Jurkat, Clone E6-1 (cell line): ENCODE measurements at places on chromosomes 4 and X.
A peak's percentile ranks its signal among the peaks of the same experiment; 100 is the strongest.

DNA sequence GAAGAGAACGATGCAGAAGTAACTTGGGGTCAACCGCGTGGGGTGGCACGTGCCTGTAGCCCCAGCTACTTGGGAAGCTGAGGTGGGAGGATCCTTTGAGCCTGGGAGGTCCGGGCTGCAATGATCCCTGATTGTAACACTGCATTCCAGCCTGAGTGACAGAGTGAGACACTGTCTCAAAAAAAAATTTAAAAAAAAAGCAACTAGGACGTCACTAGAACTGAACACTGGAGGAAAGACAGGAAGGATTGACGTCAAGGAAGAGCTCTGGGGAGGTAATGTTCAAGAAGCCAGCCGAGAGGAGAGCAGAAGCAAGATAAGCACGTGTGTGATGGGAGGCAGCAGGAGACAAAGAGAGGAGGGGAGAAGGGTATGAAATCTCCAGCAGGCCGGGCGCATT, 28.7 kb downstream of the S100G start:
- no peak for DNase-seq

- DNase-seq = no peak
Measured at GRCh38 chrX:139759637-139760036, 51.7 kb upstream of the MCF2 start.

- DNase-seq = no peak
Measured at GRCh38 chr4:154189346-154189745, 302.3 kb downstream of the DCHS2 start.

GRCh38 chrX:15114743-15115566, 154.9 kb downstream of the ASB9 start:
- no peak for DNase-seq

DNA sequence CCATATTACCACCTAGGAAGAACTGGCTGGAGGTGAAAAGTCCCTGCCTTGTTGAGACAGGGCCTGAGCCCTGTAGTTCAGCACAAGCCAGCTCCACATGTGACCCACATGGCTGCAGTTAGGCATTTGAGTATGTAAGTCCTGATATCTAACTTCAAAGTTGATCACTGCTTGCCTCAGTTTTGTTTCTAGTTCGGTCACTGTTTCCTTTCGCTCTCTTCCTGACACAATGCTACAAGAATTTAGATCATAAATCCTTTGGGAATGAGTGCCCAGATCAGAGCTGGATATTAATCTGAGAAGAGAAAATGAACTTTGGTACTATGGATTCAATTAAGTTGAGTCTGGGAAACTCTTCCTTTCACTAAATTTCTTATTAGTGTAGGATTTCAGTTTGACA, 48.4 kb downstream of the AKAP4 start:
- DNase-seq = no peak

GRCh38 chr4:94399277-94399676, 52.5 kb upstream of the PDLIM5 start:
- no peak for DNase-seq

GRCh38 chr4:89371614-89372013, 64.0 kb upstream of the GPRIN3 start:
- DNase-seq = no peak

GRCh38 chr4:74920704-74921103, 12.2 kb upstream of the PARM1 start:
- no peak for DNase-seq

GRCh38 chr4:25856756-25857155, 6.0 kb downstream of the SEL1L3 start:
- DNase-seq = no peak

DNA sequence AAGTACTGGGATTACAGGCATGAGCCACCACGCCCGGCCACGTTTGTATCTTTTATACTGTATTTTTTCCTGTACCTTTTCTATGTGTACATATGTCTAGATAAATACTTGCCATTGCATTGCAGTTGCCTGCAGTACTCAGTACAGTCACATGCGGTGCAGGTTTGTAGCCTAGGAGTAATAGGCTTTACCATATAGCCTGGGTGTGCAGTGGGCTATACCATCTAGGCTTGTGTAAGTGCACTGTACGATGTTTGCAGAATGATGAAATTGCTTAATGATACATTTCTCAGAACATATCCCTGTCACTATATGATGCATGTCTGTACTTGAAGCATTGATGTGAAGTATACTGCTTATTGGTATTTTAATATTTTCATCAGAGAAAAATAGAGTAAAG, 115.4 kb upstream of the PUDP start:
- DNase-seq = no peak

- no peak for DNase-seq
Measured at GRCh38 chrX:55867708-55868107, 150.2 kb downstream of the RRAGB start.

DNA sequence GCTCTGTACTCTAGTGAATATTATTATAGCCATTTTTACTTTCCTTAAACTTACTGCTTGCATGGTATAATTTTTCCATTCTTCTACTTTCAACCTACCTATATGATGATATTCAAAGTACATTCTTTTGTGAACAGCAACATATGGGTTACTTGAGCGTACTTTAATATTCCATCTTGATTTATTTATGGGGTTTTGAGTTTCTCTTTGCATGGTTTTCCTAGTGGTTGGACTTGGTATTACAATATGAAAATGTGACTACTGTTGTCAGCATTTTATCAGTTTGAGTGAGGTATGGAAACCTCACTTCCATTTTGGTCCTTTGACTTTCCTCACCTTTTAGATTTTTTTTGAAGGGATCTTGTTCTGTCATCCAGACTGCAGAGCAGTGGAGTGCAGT, 35.9 kb downstream of the ADGRG4 start:
- DNase-seq = peak; percentile 4

- no peak for DNase-seq
Measured at GRCh38 chr4:151798678-151799416, 38.0 kb upstream of the GATB start.

- peak; percentile 49 for DNase-seq
Measured at GRCh38 chrX:155819966-155820491, 61.1 kb upstream of the VAMP7 start.

DNA sequence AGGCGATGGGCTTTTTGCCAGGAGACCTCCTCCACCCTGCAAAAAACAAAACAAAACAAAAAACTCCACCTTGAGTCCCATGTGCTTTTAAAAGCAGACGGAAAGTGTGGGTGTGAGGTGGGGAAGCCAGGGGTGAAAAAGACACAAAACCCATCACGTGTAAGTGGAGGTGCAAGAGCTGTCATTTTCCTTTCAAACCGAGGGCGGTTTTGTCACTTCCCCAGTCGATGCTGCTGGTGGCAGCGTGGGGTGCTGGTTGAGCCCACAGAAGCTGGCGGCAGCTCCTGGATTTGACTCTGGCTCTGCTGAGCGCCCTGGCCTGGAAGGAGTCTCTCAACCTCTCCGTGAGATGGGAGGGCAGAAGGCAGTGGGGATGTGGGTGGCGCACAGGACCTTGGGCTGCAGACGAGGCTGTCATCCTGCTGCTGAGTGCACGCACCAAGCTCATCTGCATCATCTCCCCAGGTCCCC, 110.0 kb downstream of the PSAPL1 start:
- peak; percentile 8 for DNase-seq

- no peak for DNase-seq
Measured at GRCh38 chr4:69122476-69122875, 26.2 kb downstream of the UGT2B7 start.

DNA sequence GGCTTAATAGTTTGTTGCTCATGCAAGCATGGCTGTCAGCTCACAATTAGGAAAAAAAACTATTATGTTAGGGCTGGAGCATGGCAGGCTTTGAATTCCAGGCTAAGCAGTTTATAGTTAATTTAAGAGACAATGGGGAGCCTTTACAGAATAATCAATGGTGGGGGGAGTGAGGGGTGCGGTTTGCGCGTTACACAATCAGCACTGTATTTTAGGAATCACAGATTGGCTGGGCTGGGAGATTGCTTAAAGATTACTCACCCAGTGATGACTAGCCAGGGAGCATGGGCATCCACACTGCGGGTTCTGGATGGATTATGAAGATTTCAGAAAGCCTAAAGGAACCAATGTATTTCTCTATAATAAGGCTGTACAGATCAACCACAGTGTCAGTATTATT, 186.6 kb downstream of the SOX3 start:
- DNase-seq = no peak

- DNase-seq = no peak
Measured at GRCh38 chr4:124483048-124483906, 229.3 kb downstream of the ANKRD50 start.

GRCh38 chrX:3445806-3446490, 99.5 kb upstream of the MXRA5 start:
- DNase-seq = no peak

DNA sequence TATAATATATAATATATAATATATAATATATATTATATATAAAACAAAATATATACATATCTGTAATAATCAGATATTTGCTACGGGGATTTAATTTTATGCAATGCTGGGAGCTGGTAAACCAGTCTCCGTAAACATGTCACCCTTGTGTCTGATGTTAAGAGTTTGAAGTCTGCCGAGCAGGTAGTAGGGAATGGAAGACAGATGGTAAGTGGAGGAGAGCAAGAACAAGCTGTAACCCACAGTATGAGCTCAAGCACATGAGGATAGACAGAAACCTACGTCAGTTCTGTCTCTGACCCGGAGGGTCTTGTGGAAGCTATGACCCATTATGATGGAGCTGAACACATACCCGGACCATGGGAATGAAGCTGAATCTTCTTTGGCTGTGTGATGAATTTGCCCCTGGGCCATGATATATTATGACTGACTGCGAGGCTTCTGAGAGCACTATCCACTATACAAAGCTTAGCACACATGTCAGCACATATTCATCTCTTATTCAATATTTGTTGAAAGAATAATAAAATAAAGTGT, 46.2 kb downstream of the TIGD2 start:
- DNase-seq = no peak

DNA sequence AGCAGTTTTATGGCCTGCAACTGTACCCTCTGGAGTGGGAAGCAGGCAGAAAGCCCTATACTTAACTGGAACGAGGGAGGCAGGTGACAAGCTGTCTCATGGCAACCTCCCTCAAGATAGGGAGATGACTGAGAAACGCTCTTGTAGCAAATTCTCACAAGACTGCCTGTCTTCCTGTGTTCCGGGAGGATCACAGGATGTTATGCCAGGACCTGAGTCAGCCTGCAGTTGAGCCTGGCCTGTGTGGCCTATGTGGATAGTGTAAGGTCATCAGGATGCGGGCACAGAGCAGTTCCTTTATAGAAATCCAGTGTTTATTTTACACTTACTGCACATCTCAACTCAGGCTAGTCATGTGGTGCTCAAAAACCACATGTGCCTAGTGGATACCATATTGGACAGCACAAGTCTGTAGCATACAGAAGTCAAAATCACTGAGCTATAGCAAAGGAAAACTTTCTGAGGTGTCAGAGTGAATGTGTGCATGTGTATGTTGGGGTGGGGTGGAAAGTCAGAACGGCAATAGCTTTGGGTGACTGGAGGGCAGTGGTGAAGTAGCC, 25.2 kb downstream of the TAF7L start:
- DNase-seq = no peak

DNA sequence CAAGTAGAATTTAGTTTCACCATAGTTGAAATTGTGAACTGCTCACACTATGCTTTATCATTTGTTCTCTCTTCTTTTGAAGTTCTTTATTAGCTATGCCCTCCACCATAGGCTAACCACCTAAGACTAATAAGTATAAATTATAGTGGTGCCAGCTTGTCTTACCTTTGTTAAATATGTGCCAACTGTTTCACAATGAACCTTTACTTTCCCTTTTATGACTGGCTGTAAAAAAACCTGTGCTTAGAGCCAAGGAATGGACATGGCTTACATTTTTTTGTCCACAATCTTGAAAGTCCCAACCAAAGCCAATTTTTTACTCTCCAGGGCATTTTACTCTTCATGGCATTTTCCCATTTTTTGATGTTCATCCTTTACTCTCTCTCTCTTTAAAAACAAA, 123.5 kb upstream of the LEF1 start:
- DNase-seq = no peak

DNA sequence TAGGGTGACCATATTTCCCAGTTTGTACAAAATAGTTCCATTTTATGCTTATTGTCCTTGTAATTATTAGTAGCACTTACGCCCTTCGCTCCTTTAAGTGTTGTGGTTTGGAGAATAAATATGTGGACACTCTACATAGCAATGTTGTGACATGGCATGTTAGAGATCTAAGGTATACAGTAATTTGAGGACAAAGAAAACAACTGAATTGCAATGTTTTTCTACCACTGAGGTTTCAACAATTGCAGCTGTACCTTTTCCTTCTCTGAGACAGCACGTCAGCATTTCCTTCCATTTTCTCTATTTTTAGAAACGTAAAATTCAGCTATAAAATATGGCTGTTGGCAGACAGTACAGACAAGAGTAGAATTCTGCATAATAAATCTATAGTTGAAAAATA, 323.1 kb downstream of the MAPK10 start:
- no peak for DNase-seq

DNA sequence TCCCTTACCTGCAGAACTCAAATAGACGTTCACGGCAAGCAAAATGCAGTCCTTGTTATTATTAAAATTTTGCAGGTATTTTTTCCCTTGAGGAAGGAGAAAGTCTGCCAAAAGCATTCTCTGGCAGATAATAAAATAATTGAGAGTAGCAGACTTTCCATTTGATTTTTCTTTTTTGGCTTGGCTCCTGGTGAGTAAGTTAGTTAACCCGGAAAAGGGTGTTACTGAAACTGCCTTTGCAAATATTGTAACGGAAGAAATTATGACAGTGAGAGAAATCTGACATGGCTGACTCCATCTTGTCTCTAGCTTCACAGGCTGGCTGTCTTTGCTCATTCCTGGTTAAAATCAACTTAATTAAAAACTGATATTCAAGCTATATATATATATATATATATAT, 100.5 kb downstream of the GPR143 start:
- no peak for DNase-seq

GRCh38 chr4:143498021-143498420, 15.5 kb upstream of the SMARCA5 start:
- DNase-seq = no peak

DNA sequence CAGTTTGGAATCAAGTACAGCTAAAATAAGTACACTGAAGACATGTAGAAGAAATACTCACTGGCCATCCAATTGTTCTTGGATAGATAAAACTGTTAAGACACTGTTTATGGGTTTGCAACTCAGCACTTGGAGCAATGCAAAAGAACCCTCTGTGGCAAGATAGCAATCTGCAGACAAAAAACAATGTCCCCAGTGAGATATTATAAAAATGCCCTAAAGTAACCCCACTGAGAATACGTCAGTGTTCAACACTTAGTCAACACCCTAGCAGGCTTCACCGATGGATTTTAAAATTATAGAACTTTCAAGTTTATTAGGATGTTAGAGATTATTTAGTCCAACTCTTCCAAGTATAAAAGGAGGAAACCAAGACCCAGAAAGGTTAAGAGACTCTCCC, 47.5 kb upstream of the NDP start:
- DNase-seq = no peak

- no peak for DNase-seq
Measured at GRCh38 chrX:147174591-147174990, 360.0 kb upstream of the CXorf51A start.
